Kasumi-1 (cell line): ENCODE measurements at places on chromosomes 6 and 20.

- DNase-seq: no peak
Measured at GRCh38 chr6:37551867-37552266, 52.2 kb upstream of the CCDC167 start.

DNA sequence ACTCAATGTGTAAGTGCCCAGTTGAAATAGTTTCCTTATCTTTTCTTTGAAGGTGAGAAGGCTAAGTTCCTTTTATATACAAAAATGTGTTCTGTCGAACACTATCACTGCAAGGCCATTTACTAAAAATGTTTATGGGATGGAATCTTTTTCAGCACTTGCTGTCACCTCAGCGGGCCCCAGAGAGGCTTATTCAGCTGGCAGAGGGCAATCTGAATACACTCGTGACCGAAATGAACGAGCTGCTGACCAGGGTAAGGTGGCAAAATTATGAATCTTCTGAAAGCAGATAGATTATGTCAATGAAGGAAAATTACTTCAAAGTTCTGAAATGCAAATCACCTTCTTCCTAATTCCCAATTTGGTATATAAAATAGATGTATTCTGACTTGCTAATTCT is 340.2 kb downstream of the ARHGAP18 start:
- no peak for DNase-seq

DNA sequence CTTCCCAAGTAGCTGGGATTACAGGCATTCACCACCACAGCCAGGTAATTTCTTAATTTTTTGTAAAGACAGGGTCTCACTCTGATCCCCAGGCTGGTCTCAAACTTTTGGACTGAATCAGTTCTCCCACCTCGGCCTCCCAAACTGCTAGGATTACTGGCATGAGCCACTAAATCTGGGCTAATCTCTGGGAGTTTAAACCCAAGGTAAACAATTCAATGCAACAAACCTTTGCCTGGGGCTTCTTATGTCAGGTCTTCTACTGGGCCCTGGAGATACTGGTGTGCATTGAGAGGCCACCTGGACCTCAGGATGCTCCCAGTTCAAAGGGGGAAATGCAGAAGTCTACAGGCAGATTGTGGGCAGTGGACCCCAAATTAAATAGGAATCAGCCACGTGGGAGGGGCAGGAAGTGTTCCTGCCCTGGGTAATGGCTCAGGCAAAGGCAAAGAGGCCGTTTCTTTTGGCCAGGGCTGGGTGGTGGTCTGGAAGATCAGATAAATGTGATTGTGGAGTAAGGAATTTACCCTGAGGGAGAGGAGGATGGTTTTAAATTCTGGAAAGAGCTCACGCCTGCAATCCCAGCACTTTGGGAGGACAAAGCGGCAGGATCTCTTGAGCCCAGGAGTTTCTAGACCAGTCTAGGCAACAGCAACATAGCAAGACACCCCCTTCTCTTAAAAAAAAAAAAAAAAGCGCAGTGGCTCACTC is 1.3 kb upstream of the MYBL2 start:
- DNase-seq: no peak

- DNase-seq: no peak
Measured at GRCh38 chr6:44966449-44967092, 361.6 kb upstream of the RUNX2 start.

- DNase-seq: no peak
Measured at GRCh38 chr6:43128926-43129325, 42.1 kb upstream of the SRF start.

DNA sequence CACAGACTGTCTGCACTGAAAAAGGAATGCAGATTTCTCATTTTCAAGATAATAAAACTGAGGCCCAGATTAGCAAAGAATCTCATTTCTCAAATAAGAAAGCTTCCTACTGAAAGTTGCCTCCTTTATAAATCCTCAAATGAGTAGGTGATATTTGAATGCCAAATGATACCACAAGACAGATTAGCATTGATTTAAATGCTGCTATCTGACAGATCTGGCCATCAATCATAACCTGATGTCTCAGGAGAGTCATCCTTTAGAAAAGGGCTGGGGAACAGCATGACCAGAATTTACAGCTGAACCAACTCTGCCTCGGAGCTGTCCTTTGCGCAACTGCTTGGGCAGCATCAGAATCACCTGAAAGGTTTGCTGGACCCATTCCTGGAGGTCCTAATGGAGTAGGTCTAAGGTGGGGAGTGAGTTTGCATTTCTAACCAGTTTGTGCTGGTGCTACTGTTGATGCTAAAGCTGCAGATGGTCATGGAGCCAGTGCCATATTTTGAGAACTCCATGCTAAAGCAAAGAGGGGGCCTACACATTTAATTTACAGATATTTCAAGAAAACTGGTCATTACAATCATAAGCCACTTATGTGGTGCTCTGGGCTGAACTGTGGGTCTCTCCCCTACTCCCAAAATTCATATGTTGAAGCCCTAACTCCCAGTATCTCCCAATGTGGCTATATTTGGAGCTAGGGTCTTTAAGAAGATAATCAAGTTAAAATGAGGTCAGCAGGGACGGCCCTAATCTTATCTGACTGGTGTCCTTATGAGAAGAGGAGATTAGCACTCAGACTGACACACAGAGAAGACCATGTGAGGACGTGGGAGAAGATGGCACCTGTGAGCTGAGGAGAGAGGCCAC is 295.5 kb upstream of the JARID2 start:
- DNase-seq: no peak

- DNase-seq: no peak
Measured at GRCh38 chr6:7282097-7282906, 30.7 kb downstream of the SSR1 start.

DNA sequence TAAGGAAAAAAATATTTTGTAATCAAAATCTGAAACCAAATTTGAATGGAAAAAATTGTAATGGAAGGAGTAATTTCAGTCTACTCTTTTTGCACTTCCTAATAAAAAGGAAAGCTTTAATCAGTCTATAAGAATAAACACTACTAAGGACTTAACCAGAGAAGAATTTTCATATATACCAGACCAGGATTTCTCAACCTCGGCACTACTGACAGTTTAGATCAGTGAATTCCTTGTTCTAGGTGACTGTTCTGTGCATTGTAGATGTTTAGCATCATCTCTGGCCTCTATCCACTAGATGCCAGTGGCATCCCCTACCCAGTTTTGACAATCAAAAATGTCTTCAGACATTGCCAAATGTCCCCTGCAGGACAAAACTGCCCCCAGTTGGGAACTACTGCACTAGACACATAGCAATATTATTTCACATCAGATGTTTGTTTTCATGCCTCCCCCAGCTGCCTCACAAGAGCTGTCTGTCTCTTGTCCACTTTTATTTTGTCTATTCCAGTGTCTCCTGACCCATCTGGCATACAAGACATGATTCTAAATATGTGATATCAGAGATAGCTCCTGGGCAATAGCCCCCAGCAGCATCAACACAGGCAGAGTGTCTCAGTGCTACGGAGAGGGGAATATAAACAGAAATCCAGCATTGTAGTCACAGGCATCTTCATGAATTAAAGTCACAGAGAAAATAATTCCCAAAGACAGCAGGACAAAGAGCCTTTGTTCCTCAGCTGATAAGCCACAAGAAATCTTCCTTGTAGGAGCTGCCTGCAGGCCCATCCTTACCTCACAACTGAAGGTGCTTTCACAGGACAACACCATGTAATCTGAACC is 27.0 kb downstream of the DNAAF9 start:
- DNase-seq: no peak

DNA sequence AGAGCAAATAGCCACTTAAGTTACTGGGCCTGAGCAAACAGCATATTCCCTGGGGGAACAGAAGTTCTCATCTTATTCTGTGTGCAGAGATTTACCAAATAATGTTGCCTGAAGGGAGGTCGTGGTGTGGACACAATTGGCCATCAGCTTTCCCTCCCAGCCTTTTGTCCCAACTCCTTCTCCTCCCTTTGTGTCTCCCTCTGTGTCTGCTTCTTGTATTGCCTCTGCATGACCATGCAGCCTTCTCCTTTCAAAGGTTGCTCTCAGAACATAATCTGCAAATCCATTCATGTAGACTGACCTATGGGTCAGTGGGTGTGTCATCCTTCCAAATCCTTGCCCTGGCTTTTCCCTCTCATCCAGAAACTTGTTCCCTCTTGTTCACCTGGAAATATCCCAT is 150.3 kb upstream of the INSM1 start:
- DNase-seq: no peak

DNA sequence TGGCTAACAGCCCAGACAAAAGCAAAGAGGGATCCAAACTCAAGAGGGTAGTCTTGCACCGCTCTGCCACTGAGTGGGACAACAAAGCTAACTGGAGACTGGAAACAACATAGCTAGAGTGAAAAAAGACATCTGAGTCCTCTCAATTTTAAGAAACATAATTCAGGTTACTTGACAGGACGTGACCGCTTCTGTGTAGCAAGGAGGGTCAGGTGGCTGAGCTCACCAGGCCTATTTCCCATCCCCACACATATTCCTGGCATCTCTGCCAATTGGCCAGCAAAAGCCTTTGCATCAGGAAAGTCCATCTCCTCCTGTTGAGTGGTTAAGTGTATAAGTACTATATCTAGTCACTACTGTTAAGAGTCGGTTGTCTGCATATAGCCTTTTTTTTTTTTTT is 25.3 kb upstream of the TBC1D20 start:
- DNase-seq: no peak

GRCh38 chr6:20879526-20879925 is 345.3 kb downstream of the CDKAL1 start:
- DNase-seq: no peak

- no peak for DNase-seq
Measured at GRCh38 chr6:27053738-27054137, 193.8 kb upstream of the PRSS16 start.

DNA sequence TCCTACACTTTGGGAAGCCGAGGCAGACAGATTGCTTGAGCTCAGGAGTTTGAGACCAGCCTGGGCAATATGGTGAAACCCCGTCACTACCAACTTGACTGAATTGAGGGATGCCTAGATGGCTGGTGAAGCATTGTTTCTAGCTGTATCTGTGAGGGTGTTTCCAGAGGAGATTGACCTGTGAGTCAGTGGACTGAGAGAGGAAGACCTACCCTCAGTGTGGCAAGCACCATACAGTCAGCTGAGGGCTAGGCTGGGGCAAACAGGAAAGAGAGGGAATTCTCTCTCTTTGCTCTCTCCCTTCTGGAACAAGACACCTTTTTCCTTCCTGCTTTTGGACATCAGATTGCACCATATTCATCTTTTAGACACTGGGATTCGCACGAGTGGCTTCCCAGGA is 3.7 kb upstream of the ZUP1 start:
- no peak for DNase-seq

- DNase-seq: peak; percentile 28
Measured at GRCh38 chr6:32439602-32440214, at the start of gene HLA-DRA. HLA-DRA (plus strand) TSS chr6:32439887; CDS start chr6:32439951, 64 bp downstream.

- no peak for DNase-seq
Measured at GRCh38 chr6:137304020-137304780, 85.0 kb upstream of the IFNGR1 start.

DNA sequence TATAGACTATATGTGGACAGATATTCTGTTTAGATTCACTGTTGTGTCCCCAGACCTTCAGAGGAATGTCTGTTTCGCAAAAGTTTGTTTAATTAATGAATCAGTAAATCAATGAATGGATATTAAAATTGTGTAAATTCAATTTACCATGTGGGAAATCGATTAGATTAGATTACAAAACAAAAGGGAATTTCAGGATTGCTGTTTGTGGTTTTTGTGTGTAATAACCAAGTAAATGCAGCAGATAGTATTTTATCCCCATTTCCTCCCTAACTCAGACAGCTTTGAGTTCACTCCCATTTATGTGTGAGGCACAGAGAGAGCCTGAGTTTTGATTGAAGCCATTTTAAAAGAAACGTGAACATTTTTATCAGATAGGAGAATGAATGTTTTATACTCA is 214.8 kb downstream of the ADGB start:
- DNase-seq: no peak

- peak; percentile 82 for DNase-seq
Measured at GRCh38 chr6:127516662-127517273, 2.4 kb downstream of the MTCL3 start.
